ENCODE measurements at places on chromosomes 12 and 14. TPM values are rescaled to one million over a fixed set of nuclear protein-coding genes. Genes with fewer than 3 reads are reported as not detected.

The TMEM116 gene
- 19.4 TPM for total RNA-seq

The KLRG1 gene
- 5.5 TPM for total RNA-seq

The INHBC gene
- total RNA-seq, result not detected

The NANOG gene
- total RNA-seq, result not detected

The JDP2 gene
- total RNA-seq, result 6.3 TPM

The TPH2 gene
- not detected for total RNA-seq

The ARHGEF25 gene
- total RNA-seq, result 2.8 TPM

Data from activated T-cell treated with anti-CD3 and anti-CD28 coated beads, Interleukin-2, amount 50 U/mL, for 72 hours (primary cell).